ENCODE measurements at places on chromosomes 5 and 9.

- no peak for DNase-seq
Observed at GRCh38 chr5:91178461-91178860, 204.7 kb downstream of the ARRDC3 start.

GRCh38 chr5:6586647-6587042 is 46.2 kb downstream of the NSUN2 start:
- DNase-seq, result no peak

GRCh38 chr5:40410231-40410861 is 269.4 kb upstream of the PTGER4 start:
- no peak for DNase-seq

GRCh38 chr5:32278406-32278805 is 34.3 kb downstream of the MTMR12 start:
- DNase-seq, result no peak

GRCh38 chr5:33733225-33733624 is 158.6 kb downstream of the ADAMTS12 start:
- DNase-seq, result no peak

DNA sequence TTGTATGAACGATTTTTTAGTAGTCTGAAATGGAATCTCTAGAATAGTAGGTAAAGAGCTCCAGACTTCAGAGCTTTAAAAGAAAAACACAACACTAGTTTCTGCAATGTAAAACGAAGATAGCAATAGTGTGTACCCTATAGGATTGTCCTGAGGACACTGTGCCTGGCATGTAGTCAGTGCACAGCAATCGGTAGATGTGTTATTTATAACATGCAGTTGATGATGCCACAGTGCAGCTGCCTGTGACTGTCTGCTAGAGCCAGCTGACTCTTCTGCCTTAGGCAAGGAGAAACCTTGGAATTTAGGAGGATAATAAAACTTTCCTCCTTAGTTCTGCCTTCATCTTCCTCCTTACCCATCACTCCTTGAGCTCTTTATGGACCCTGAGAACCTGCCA is 27.7 kb upstream of the TMOD1 start:
- DNase-seq, result no peak

DNA sequence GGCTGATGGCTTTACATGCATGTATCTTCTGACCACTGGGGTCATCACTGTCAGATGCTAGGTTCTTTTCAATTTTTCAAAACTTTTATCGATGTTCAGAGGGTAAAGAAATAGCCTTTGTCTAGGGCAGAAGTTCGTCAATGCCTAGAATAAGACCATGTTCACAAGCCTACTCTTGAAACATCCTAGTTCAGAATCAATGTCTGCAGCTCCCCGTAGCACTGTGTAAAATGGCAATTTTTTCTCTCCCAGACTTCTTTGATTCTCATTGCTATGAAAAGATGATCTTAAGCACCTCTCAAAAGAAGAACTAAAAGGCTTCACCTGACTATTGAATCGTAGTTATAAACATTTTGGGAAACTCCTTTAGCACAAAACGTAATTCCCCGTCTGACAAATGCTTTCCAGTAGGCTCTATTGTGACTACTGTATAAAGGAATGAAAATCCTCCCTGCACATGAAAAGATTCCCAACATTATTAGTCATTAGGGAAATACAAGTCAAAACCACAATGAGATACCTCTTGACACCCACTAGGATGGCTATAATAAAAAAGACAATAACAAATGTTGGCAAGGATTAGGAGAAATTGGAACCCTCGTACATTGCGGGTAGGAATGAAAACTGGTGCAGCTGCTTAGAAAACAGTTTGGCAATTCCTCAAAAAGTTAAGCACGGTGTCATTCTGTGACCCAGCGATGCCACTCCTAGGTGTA is 263.5 kb downstream of the ARHGAP26 start:
- DNase-seq, result no peak

- DNase-seq, result no peak
Observed at GRCh38 chr9:89482056-89482851, 15.7 kb downstream of the SEMA4D start.

DNA sequence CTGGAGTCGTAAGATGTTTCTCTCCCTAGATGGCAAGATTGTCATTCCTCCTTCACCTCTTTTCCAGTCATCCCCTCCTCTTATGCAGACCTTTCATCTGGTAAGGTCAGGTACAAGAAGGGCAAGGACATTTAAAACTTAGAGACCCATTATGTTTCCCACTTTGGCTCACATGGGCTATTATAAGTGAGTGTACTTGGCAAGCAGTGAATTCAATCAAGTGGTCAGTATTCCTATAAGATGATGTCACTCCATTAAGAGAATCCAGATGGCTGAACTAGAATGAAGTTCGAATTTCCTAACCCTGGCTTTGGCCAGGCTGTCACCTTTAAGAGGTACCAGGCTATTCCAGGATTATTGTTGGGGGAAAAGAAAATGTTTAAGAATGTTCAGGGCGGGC is 32.2 kb downstream of the ZNF131 start:
- DNase-seq, result no peak

DNA sequence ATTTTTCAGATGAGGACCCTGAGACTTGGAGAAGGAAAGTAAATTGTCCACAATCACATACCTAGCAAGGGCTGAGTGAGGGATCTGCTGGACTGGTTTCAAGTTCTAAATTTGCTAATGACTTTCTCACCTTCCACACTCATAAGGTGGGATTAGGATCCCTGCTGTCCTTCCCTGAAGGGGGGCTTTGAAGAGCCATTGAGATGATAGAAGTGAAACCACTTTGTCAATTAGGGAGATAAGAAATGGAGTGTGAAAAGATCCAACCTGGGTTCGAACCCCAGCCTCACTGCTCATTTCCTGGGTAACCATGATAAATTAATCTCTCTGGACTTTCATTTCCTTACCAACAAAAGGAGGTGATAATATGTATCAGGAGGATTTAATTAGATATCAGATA is 32.7 kb upstream of the FOXE1 start:
- no peak for DNase-seq

DNA sequence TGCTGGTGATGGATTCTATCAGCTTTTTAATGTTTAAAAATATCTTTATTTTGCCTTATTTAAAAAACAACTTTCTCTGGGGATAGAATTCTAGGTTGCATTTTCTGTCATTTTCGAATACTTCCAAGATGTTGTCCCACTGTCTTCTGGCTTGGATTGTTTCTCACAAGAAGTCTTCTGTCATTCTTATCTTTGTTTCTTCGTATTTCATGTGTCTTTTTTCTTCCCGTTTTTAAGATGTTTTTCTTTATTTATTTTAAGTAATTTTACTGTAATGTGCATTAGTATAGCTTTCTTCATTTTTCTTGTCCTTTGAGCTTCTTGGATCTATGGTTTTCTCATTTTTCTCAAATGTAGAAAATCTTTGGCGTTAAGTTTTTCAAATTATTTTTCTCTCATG is 19.1 kb downstream of the STX17 start:
- DNase-seq, result no peak

GRCh38 chr9:126663661-126664072 is 49.9 kb downstream of the LMX1B start:
- no peak for DNase-seq

- DNase-seq, result no peak
Observed at GRCh38 chr5:180960209-180960608, 28.4 kb upstream of the BTNL3 start.

GRCh38 chr9:35074141-35074540 is 1.7 kb upstream of the VCP start:
- DNase-seq, result no peak

- no peak for DNase-seq
Observed at GRCh38 chr9:118330191-118330986, 626.2 kb downstream of the TLR4 start.

DNA sequence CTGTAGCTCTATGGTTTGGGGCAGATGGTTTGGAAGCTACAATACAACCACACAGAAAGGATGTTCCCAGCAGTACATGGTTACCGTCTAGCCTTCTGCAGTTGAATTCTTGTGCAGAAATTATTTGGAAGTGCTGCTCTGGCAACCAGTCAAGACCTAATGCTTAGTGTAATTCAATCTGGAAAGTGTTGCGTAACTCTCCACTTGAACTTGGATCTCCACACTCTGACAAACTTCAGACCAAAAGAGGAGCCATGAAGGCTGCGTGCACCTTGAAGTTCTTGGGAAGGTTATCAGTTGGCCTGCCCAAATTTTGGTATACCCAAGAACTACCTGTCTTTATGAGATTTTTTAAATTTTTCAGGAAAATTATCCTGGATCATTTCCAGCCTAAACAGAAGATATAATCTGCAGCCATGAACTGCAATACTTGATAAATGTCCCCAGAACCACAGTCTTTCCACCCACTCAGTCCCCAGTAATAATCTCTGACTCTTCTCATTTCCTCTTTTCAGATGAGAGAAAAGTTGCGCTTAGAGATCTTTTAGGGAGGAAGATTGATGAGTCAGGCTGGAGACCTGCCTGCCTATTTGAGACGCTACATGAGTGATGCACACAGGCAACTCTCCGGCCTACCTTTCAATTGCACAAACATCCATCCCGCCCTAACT is 159.9 kb downstream of the FANCC start:
- peak; percentile 1 for DNase-seq

DNA sequence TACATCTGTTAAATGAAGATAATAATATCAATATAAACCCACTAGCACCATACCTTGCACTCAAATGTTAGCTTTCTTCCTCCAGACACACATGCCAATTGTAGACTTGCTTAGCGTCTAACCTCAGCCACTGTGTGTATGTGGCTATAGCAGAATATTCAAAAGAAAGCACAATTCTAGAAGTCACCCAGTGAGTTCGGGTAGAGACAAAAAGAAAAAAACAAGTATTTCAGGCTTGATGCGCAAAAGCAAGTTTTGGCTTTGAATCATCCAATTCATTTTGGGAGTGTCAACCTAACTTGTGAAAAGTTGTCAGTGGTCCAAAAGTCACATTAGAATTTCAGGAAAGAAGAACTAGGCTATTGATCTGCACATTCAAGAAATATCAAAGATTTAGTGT is 167.4 kb downstream of the PRELID2 start:
- DNase-seq, result no peak

DNA sequence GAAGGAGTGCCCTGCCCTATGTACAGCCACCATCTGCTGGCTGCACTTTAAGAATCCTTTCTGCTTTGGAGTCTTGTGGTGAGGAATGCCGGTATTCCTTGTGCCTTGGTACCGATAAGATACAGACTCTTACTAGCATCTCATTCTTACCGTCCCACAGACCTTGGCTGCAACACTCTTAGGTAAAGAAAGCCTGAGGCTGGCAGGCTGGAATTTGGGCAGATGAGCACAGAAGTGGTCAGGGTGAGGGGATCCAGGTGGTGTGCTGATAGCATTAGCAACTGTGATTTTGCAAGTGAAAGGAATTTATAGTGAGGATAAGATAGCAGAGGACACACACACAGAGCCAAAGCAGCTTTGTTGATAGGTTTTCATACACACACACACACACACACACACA is 198.1 kb downstream of the ENC1 start:
- no peak for DNase-seq

GRCh38 chr9:125091121-125091520 is 52.2 kb downstream of the SCAI start:
- DNase-seq, result no peak

GRCh38 chr5:1343931-1344901 is 683 bp downstream of the CLPTM1L start:
- no peak for DNase-seq

DNA sequence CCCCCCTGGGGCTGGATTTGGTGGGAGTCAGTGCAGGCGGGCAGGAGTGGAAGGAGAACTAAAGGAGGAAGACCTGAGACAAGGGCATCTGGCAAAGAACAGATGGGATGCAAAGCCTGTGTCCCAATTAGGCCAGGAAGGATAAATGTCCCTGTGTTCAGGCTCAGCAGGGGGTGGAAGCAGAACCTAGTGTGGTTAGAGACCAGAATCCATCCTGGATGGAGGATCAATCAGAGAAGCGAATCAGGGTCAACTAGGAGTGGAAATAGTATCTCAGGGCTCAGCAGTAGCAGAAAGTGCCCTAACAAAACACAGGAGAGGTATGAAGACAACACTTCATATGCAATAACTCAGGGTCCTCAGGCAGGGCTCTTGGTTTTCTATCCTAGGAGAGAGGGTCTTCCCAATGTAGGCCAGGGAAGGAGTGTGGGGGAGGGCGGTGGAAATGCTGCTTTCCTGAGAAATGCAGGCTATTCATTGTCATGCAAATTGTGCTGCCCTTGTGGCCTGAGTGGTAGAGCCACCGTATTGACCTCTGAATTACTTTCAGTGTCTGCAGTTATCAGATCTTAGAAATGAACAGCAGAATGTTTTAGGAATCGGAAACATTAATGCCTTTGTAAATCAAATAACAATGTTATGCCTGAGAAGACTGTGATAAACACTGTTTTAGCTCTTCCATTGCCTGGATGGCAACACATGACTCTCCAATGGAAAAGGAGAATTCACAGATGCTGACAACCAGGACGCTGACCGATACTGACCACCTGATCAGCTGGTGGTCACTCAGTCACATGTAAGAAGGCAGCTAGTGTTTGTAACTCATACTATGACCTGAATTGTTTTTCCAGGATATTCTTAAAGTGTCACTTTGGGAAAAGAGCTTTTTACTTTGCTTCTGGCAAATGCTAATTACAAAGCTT is 323.6 kb downstream of the SEMA5A start:
- no peak for DNase-seq

- no peak for DNase-seq
Observed at GRCh38 chr9:96115836-96116235, 186.1 kb downstream of the HSD17B3 start.

DNA sequence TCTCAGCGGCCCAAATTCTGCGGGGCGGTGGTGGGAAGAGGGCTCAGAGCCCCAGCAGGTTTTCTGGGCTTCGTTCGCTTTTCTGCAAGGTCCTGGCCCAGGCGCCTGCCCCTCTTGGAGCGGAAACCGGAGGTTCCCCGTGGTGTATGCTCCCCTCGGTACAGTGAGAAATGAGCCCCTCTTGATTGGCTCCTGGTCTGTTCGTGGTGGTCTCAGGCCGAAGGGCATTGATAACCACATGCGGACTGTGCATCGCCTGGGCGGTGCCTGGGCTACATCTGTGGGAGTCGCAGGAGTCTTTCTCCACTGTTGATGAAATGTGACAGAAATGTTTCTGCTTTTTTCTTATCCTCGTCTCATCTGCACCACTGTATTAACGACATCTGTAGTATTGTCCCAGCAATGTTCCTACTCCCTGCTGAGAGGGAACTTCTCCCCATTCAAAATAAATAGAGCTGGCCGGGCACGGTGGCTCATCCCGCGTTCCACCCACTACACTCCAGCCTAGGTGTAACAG is 682 bp downstream of the MAN1B1 start:
- DNase-seq, result no peak
